NCI-H2171 treated with DMSO at 0.1 percent for 48 hours (cell line): ENCODE measurements at places on chromosomes 5 and 9.
A peak's percentile ranks its signal among the peaks of the same experiment; 100 is the strongest.

DNA sequence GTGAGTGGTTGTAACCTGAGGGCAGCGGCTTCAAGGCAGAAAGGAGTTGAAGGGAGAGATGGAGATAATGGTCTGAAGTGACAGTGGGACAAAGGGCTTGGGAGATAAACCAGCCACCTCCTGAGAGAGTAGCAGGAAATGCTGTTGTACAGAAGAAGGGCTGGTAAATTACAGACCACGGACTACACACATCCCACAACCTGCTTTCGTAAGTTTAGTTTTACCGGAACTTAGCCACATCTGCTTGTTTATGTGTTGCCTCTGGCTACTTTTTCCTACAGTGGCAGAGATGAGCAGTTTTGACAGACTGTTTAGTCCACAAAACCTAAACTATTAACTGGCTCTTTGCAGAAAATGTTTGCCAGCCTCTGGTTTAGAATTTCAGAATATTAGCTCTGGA, 269.5 kb downstream of the ARHGEF28 start:
- no peak for DNase-seq

DNA sequence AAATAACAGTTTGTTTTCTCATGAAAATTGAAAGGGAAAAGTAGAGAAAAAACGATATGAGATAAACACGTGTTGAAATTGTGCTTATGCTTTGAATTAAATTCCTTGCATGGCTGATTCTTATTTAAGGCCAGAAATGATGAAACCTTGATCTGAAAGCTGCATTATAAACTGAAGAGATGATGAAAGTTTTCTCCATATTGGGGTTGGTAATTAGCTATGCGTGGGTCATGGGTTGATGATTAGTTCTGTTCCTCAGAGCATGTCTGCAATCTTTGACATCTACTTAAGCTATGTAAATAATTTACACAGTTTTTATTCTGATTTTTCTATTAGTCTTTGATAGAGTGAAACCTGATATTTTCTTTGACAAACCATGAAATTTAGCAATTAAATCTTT, 264.1 kb downstream of the CD180 start:
- no peak for DNase-seq

DNA sequence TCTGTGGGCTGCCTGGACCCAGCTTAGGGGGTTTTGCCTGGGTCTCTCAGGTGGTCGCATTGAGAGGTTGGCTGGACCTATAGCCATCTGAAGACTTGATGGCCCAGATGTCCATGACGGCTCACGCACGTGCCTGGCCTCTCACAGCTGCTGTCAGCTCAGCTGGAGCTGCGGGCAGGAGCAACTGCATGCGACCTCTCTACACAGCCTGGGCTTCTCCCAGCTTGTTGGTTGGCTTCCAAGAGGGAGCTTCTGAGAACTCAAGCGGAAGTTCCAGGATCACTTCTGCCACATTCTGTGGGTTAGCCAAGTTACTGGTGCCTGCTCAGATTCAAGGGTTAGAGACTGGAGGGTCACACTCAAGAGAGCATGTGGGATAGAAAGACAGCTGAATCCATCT, 99.2 kb downstream of the DAPK1 start:
- DNase-seq, result peak; percentile 11

GRCh38 chr9:82949203-82949602, 113.7 kb downstream of the RASEF start:
- no peak for DNase-seq

DNA sequence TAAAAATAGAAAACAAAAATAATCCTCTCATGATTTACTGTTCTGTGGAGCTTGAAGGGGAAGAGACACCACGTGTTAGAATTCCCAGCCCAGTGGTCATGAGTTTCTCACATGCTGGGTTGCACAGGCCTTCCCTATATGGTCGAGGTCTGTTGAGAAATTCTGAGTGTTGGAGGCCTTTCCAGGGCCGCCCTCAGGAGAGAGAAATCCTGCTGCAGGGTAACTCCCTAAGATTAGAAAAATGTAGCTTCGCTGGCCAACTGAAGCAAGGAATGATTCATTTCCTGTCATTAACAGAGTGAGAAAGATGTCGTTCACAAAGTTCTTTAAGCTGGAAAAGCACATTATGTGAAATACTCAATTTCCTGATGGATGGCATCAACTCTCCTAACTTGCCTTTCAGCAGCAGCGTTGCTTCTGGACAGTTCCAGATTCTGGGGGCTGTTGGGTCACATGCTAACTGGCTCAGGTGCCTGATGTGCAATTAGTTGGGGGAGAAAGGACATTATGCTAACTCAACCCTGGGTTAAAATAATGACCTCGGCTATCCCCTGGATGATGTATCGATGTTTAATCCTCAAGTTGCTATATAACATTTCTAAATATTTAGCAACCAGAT, 104.8 kb upstream of the CD180 start:
- no peak for DNase-seq

GRCh38 chr9:136759001-136759400, 958 bp upstream of the LCN8 start:
- no peak for DNase-seq

- DNase-seq, result peak; percentile 25
Measured at GRCh38 chr9:74570879-74571512, 73.9 kb downstream of the RORB start.

DNA sequence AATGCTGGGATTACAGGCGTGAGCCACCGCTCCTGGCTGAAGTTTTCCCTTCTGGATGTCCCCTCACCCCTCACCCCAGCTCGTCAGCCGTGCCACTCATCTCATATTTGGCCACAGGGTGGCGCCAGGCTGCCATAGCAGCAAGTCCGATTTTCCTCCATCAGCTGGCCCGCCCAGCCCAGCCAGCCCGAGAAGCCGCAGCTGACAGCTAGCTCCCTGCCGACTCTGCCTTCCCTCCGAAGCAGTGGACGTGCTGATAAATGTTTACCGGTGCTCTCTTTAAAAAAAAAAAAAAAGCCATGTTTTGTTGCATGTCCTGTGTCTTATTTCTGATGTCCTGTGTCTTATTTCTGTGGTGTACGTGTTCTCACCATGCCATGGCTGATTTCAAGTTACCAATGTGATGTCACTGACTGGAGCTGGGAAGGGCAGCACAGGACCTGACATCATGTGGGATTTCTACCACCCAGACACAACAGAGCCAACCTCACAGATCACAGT, 58.3 kb downstream of the PFDN1 start:
- DNase-seq, result peak; percentile 3
